ENCODE measurements at places on chromosomes 7 and 10.

GRCh38 chr7:137987968-137988367 is 13.9 kb downstream of the CREB3L2 start:
- DNase-seq, result no peak

- no peak for DNase-seq
These were observed 238.9 kb downstream of the CACNA2D1 start for GRCh38 chr7:82204694-82205093.

DNA sequence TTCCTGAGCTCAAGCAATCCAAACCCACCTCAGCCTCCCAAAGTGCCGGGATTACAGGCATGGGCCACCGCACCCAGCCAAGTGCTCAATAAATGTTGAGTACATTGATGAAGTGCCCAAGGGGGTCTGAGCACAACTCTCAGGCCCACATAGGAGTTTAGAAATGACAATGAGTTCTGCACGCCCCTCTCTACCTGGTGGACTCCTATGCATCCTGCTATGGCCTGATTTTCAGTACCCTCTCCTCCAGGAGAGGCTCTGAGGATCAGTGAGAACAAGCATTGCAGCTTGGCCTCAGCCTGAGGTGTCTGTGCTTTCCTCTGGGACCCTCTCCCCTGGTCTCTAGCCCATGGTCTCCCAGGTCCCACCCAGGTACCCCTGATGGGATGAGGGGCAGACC is 20.9 kb upstream of the GRIFIN start:
- no peak for DNase-seq

DNA sequence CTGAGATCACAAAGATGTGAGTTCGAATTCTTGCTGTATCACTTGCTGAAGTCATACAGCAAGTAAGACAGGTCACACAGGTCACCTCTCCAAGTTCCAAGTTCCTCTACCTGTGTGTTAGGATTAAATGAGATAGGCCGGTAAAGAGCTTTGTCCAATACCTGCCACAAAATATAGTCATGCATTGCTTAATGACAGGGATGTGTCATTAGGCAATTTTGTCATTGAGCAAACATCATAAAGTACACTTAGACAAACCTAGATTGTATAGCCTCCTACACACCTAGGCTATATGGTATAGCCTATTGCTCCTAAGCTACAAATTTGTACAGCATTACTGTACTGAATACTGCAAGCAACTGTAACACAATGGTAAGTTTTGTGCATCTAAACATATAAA is 469.4 kb downstream of the KCNMA1 start:
- DNase-seq, result no peak

DNA sequence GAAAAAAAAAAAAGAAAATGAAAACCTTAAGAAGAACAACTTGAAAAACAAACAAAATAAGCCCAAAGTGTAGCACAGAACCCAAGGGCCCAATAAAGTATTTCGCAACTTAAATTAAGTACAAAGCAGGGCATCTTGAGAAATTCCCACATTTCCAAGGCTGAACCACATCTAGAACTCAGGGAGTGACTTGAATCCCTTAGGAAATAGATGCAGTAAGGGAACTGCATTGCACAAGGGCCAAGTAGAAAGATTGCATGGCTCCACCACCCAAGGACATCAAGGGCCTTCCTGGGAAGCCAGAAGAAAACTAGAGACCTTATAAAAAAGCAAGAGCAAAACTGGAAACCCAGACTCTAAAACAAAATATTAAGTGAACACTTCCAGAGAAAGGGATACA is 352.7 kb downstream of the CXCL12 start:
- DNase-seq, result no peak
